ENCODE measurements at places on chromosomes 7 and 10.
A peak's percentile ranks its signal among the peaks of the same experiment; 100 is the strongest.

GRCh38 chr10:62810156-62810902 lies 5.8 kb downstream of the ADO start:
- DNase-seq, result no peak

GRCh38 chr7:15851201-15851600 lies 164.7 kb upstream of the MEOX2 start:
- no peak for DNase-seq

DNA sequence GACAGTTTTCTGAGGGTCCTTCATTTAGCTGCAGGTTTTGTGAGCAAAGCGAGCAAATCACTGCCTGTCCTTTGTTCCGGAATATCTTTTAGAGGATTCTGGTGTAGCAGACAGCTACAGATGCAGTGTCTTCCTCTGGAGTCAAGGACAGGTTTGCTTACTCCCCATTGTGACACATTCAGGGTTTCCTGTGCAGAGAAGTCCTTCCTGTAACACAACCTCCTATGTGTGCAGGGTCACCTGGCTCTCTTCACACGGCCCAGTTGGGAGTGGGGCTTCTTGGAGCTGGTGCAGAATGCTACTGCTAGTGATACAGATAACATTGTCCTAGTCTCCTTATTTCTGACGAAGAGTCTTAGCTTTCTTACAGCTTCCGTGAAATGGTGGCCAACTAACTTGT lies 47.9 kb downstream of the RBM33 start:
- DNase-seq, result no peak

DNA sequence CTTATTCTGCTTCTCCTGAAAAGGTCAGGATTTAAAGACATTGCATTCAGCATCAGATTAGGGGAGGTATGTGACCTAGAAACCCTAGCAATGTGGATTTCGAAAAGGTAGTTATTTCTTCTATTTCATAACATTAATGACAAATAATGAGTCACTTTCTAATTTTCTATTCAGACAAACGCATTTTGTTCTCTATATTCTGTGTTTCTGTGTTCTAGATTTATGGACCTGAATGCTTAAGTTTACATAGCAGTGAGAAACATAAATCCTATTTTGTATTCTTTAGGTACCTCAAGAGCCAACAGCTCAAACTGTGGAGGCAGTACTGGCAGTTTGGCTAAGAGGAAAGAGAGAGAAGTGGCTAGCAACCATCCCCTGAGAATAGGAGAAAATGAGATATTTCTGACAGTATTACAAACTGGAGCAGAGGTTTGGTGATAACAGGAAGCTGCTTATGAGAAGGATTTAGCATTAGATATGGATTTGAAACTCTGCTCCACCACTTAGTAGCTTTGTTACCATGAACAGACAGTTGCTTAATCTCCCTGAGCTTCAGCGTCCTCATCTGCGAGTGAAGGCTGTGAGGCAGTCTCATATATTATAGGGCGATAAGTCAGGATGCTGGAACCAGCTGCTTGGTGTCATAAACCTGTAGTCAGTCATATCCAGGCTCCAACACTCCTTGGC lies 28.2 kb downstream of the CDK14 start:
- no peak for DNase-seq

DNA sequence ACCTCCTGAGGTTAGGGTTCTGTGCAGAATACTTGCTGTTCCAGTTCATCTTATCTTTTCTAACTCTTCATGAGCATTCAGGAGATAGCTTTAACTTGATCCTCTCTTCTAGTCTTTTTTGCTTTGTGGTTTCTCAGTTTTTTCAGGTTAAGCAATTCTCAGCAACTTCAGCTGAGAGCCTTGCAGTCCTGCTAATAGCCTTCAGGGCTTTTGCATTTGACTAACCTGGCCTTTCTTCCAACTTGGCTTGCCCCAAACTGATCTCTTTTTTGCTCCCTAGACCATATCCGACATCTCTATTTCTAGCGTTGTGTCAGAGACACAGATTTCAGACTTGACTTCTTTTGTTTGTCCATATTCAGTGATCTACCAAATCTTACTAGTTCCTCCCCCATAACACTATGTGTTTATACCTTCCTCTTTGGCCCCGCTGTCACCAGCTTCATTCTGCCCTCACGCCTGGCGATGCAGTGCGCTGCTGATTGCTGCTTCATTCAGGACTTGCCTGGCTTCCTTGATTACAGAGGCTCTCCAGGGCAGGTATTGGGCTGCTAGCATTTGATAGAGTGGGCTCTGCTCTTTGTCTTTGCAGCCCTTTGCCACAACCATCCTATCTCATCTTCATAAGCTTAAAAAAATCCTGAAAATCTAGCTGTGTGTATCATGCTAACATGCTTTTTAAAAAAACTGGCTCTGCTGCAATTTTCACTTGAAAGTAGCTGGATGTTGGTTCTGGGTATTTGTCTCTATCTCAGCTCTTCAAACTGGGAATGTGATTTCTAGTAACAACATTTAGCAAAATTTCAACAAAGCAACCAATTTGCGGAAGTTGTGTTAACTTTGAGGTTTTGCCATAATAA lies 9.6 kb downstream of the CUL1 start:
- DNase-seq, result no peak

GRCh38 chr10:78844960-78845607 lies 223.7 kb upstream of the ZMIZ1 start:
- DNase-seq, result no peak

- no peak for DNase-seq
Measured at GRCh38 chr10:98340261-98340939, 72.4 kb upstream of the LOXL4 start.

GRCh38 chr7:158492367-158492764 lies 95.3 kb downstream of the PTPRN2 start:
- DNase-seq, result no peak

GRCh38 chr7:19114551-19114855 lies 2.9 kb downstream of the TWIST1 start:
- DNase-seq, result no peak

GRCh38 chr10:14001298-14002040 lies 329.3 kb downstream of the FRMD4A start:
- DNase-seq, result no peak

DNA sequence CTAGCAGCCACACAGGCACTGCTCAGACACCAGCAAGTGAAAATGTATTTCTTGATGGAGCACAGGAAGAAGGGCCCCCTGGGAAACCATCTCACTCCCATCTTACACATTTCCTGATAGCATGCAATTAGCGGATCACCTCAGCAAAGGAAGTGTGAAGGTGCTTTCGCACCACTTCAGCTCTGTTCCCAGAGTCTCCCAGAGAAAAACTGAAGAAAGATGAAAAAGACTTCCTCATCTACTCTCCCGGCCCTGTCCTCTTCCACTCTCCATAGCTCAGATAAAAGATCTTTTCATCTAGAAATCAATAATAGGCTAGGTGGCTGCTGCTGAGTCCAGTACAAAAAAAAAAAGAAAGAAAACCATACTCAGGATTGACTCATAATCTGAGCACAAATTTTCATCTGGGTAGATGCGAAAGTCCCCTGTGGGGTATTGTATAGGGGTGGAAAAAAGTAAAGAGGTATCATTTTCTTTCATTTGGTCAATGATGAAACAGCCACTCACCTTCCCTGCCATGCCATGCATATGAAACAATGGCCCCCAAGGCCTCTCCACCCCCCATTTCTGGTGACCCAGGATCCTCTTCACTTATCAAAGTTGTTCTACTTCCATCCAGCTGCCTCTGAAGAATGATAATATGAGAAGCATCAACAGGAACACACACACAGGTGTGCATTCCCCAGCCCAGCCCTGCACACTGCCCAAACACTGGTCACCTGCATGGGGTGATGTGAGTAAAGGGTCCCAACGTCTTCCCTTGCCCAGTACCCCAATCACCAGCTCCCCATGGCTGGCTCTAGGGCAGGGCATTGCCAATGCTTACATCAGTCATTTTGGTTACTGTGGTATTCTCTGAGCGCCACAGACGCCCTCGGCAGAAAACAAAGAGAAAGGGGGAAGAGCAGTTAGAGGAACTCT lies 48.8 kb upstream of the DGKI start:
- no peak for DNase-seq

GRCh38 chr7:2818121-2818520 lies 26.0 kb downstream of the GNA12 start:
- DNase-seq, result no peak

- no peak for DNase-seq
Measured at GRCh38 chr10:22705527-22705926, 8.9 kb downstream of the PIP4K2A start.

DNA sequence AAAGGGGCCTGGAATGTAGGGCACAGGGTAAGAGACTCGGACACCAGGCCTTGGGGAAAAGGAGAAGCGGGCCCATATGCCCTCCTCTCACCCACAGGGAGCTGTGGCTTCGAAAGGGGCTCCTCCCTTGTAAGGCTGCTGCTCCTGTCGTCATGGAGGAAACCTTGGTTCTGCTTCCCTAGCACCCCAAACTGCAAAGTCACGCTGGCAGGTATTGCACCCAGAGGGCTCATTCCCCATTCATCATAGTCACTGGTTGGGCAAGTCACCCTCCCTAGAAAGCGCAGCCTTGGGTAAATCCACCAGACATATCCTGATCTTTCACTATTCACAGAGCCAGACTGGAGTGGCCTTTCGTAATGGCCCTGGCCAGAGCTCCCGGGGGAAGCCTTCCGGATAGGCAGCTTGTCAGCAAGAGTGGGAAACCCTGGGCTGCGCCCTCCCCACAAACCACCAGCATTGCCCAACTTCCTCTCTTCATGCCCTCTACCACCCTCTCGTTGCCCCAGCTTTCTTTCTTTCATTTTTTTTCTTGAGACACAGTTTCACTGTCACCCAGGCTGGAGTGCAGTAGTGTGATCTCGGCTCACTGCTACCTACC lies 121.0 kb downstream of the HIP1 start:
- peak; percentile 84 for DNase-seq

DNA sequence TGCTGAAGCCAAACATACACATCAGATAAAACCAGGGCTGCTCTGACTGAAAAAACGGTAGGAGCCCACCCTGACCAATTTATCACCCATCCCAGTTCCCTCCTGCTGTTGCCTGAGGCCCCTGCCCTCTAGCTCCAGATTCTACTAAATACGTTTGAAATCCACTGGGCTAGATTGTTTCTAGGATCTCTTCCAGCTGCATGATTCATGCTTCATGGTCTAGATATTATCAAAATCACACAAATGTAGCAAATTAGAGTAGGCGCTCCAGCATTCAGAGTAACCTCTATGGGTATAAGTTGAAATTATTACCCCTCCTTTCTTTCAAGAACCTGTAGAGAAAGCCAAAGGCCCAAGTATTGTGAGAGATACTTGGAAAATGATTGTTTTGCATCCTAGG lies 151.2 kb upstream of the FAM13C start:
- no peak for DNase-seq

GRCh38 chr10:24723386-24723787 lies 300 bp downstream of the ARHGAP21 start:
- no peak for DNase-seq

DNA sequence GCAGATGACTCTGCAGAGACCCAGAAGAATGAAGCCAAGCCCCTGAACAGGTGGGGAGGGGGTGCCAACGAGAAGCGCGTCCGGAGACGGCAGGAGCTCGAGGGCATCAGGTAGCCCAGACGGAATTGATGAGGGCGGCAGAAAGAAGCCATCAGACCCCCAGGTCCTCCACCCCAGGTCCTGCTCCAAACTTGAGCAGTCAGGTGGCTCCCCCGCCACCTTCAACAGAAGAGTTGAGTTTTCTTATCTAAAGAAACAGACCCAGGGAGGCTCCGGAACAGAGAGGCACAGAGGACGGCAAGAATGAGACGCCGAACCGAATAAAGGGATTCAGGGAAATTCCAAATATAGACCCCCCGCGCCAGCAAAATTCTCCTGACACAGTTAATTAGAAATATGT lies 22.2 kb downstream of the RGS10 start:
- no peak for DNase-seq

DNA sequence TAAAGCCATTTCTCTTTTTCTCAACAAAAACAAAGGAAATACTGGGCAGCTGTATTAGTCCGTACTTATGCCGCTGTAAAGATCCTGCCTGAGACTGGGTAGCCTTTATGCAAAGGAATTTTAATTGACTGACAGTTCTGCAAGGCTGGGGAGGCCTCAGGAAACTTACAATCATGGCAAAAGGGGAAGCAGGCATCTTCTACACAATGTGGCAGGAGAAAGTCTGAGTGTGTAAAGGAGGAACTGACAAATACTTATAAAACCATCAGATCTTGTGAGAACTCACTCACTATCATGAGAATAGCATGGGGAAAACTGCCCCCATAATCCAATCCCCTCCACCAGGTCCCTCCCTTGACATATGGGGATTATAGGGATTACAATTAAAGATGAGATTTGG lies 264.3 kb downstream of the SEMA3A start:
- DNase-seq, result no peak

DNA sequence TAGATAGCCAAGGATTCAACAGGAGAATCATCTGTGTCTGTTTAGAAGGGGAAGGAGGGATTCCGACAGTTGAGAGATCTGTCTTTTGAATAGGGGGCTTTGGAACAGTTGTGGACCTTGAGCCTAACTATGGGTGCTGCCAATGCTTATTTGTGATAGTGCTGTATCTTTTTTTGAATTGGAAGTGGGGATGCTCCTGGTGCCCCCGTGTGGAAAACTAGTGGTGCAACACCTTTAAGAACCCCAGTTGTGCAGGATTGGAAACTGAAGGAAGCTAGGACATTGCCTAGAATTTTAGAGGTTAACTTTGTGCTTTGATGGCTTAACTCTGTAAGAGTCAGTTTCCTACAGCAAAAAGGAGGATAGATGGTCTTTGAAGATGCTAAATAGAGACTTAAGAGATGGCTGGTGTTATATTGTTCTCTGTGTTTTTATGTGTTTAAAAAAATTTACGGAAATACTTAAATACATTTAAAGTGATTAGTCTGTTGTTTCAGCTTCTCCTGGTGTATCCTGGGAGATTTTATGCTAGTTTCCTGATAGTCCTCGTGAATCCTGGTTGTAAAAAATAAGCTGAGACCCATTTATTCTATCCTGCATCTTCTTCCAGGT lies 69.3 kb downstream of the AP3M1 start:
- peak; percentile 45 for DNase-seq

DNA sequence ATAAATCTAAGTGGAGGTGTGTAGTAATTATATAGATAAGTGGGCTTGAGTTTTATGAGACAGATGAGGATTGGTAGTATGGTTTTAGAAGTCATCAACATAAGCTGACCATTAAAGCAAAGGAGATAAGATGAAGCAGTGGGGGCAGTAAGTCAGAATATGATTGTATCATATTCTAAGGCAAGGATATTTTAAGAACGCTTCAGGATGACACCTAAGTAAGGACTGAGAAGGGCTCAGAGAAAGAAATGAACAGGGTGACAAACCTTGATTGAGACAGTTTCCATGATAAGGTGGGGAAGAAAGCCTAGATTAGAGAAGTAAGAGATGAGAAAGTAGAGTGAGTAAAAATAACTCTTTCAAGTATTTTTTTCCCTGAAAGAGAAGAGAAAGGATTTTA lies 567.2 kb downstream of the ATRNL1 start:
- DNase-seq, result no peak

DNA sequence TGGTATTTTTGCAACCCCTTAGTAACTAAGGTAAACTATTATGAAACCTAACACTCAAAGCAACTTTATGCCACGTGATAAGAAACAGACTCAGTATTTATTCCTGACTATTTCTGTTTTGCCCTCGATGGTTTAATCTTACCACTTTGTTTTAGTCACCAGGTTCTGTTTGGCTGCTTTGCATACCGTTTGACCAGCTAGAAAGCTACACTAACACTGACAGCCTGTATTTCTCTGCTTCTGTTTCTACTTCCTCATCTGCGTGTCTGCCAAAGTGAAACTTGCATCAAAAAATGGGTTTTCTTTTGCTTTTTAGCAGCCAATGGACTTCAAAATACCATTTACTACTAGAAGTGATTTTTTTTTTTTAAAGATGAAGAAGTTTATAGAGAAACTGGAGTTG lies 802.5 kb downstream of the GRM8 start:
- no peak for DNase-seq

Measured in Jurkat, Clone E6-1 (cell line).